ENCODE measurements at places on chromosomes 3 and 15.

- no peak for DNase-seq
Measured at GRCh38 chr3:72137865-72138861, 353.2 kb upstream of the PROK2 start.

DNA sequence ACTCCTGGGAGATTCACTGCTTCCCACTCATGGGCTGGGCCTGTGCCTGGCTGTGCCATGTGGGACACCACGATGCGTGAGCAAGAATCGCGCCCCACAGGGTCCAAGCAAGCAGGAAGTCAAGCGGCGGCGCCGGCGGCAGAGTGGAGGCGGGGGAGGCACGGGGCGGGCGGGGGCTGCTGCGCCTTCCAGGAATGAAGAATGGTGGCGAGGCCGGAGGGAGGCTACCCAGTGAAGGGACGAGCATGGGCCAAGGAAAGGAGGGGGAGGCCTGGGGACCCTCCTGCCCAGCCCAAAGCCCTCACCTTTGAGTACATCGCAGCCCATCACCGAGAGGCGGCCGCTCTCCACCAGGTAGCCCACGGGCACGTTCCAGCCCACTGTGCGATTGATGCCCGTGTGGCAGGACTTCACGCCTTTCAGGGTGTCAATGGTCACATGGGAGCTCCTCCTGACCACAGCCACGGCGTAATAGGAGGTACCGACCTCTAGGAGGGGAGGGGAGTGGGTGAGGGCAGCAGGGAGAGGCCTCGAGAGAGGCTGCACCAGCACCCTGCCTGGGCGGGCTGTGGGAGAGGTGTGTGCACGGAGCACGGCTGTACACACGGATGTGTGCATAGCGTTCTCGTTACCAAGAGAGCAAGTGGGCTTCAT lies 5.5 kb downstream of the MELTF start:
- no peak for DNase-seq

- DNase-seq: no peak
Measured at GRCh38 chr15:31207246-31207645, 105.7 kb upstream of the TRPM1 start.

- DNase-seq: no peak
Measured at GRCh38 chr3:114450008-114450596, 156.3 kb downstream of the TIGIT start.

- no peak for DNase-seq
Measured at GRCh38 chr15:33284336-33284735, 26.4 kb upstream of the RYR3 start.

- DNase-seq: peak; percentile 83
Measured at GRCh38 chr3:179551349-179552105, 11.2 kb upstream of the ACTL6A start.

GRCh38 chr3:7800006-7800780 lies 701.4 kb upstream of the LMCD1 start:
- DNase-seq: peak; percentile 28

DNA sequence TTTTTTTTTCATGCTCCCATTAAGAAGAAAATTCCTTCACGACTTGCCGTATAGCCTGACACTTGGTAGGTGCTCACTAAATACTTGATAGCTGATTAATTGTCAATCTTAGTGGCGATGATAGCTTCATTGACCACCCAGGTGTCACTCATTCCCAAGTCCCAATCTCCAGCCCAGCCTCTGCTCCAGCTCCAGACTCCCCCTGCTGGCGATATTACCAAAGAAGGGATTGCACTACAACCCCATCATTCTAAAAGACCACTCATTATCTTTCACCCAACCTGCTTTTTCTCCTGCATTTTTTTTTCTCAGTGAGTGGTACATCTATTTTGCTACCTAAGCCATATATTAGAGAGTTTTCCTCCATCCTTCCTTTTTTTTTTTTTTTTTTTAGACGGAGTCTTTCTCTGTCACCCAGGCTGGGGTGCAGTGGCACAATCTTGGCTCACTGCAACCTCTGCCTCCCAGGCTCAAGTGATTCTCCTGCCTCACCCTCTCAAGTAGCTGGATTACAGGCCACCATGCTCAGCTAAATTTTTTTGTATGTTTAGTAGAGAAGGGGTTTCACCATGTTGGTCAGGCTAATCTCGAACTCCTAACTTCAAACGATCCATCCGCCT lies 19.5 kb upstream of the COMMD2 start:
- peak; percentile 72 for DNase-seq

- no peak for DNase-seq
Measured at GRCh38 chr3:181901626-181902025, 189.9 kb downstream of the SOX2 start.

DNA sequence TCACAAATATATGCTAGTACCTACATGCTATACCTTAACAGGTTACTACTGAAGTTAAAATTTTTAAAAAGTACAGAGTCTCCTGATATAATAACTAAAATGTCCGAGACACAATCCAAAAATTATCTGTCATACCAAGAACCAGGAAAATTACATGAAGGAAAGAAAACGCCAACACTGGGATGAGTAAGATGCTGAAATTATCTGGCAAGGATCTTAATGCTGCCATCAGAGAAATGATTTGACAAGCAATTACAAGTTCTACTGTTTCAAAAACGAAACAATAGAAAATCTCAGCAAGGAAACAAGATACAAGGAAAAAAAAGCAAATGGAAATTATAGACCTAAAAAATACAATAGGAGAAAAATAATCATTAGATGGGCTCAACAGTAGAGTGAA lies 92.5 kb downstream of the UBE3A start:
- no peak for DNase-seq

DNA sequence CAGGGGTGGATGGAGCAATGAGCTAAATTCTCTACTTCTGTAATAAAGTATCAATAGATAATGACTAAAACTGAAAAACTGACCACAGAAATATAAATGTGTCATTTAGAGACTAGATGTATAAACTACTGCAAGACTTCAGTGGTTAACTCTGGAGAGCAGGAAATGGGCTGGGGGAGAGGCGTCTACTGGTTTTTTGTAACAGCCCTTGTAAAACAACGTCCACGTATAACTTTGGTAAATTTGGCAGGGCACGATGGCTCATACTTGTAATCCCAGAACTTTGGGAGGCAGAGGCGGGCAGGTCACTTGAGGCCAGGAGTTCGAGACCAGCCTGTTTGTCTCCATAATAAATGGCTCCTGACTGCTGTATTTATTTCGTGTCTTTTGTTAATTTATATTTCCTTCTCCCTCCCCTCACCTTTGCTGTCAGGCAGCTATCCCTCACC lies 12.5 kb downstream of the RAB27A start:
- no peak for DNase-seq

DNA sequence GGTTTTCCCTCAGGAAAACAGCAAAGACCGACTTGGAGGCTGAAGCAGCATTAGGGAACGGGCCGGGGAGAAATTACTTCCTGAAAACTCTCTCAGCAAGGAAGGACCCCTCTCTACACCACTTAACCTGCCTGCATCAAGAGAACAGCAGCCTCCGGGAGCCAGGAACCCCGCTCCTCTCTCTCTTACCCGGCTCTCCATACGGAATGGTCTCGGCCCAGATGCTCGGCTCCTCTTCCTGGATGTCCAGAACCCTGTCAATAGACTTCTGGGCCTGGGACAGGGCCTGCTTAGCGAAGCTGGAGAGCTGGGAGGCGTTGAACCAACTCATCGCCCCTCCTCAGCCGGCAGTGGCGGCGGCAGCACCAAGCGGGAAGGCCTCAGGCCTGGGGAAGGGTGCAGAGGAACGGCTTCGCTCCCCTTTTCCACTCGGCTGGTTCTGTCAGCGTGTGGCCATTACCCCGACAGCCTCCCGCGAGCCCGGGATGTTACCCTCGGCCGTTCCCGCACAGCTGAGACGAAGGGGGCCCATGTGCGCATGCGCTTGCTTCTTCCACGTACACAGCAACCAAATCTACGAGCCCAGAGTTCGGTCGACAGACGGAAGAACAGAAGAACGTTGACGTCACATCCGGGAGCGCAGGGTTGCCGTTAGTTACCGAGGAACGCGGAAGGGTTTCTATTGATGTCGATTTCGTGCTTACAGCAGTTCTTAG lies at the start of gene TMF1:
TMF1 (minus strand) TSS at position 578 of the 716 bp plus-strand sequence; CDS start at position 331, 247 bp downstream.
- DNase-seq: peak; percentile 99

GRCh38 chr3:55893045-55893664 lies 406.0 kb upstream of the WNT5A start:
- DNase-seq: no peak

GRCh38 chr3:190272747-190273146 lies 49.5 kb downstream of the CLDN1 start:
- DNase-seq: no peak

- DNase-seq: no peak
Measured at GRCh38 chr3:111238885-111239284, 167.3 kb downstream of the NECTIN3 start.

- peak; percentile 19 for DNase-seq
Measured at GRCh38 chr3:116048991-116049390, 396.3 kb downstream of the LSAMP start.

DNA sequence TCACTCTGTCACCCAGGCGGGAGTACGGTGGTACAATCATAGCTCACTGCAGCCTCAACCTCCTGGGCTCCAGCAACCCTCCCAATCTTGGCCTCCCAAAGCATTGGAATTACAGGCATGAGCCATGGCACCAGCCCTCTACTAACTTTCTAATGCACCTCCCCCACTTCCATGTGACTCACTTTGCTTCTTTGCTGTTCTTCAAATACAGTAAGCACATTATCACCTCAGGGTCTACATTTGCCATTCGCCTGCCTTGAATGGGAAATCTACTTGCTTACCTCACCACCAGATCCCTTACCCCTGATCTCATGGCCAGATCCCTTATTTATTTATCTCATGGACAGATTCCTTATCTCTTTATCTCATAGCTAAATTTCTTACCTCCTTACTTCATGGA lies 235.3 kb downstream of the KCNMB2 start:
- DNase-seq: no peak

GRCh38 chr15:84921121-84921520 lies 36.7 kb downstream of the SLC28A1 start:
- DNase-seq: no peak

DNA sequence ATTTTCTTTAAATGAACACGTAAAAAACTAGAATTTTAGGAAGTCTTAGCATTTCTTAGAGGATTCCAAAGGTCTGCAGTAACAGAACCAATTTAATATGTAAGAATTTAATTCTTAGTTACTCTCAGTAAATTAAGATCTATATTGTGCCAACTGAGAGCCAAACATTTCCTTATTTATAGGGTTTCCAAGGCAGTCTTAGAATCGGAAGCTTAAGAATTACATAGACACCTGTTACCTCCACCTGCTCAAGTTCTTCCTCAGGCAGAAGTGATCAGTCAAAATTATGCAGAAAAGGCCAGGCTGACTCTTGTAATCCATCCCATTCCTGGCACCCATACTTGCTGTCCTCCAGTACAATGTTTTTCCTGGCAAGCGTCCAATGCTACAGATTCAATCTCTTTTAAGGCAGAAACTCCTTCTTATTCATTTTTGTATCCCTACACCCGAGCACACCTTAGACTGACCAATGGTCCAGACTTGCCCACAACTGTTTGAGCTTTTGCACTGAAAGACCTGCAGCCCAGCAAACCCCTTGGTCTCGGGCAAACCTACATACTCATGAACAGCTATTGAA lies 64.3 kb downstream of the NCEH1 start:
- DNase-seq: peak; percentile 44

- peak; percentile 27 for DNase-seq
Measured at GRCh38 chr3:25902586-25902985, 112.7 kb downstream of the OXSM start.

DNA sequence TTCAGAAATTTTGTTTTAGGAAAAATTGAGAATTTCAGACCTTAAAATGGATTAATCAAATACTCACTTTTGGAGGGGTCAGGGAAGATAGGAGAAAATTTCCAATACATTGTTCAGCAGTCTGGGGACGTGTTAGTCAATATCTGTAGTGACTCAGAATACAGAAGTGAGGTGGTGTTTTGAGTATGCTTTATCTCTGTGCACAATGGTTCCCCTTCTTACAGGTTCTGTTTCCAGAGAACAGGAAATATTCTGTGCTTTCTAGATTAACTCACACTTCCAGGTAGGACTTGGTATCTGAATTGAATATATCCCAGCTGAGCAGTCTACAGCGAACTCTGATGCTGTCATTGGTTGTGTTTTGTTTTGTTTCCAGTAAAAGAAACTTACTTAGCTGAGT lies 30.7 kb upstream of the CCDC54 start:
- no peak for DNase-seq

GRCh38 chr3:107798381-107798780 lies 275.6 kb downstream of the BBX start:
- no peak for DNase-seq

GRCh38 chr3:155362808-155363689 lies 69.6 kb upstream of the STRIT1 start:
- no peak for DNase-seq

- DNase-seq: no peak
Measured at GRCh38 chr15:79433276-79433990, 1.3 kb downstream of the MINAR1 start.

DNA sequence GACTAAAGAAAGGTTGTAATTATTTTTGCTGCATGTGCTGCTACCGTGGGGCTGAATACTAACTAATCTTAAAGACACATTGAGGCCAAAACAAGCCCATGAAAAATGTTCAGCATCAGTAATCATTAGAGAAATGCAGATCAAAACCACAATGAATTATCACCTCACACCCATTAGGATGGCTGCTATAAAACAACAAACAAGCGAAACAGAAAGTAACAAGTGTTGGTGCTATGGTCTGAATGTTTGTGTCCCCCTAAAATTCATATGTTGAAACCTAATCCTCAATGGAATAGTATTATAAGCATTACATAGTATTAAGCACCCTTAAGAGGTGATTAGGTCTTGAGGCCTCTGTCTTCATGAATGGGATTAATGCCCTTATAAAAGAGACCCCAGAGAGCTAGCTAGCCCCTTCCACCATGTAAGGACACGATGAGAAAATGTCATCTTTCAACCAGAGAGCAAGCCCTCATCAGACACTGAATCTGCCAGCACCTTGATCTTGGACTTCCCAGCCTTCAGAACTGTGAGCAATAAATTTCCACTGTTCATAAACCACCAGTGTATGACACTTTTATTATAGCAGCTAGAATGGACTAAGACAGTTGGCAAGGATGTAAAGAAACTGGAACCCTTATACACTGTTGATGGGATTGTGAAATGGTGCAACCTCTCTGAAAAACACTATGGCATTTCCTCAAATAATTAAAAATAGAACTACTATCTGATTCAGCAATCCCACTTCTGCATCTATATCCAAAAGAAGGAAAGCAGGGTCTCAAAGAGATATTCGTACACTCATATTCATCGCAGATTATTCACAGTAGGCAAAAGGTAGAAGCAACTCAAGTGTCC lies 76.1 kb downstream of the REC114 start:
- DNase-seq: no peak

GRCh38 chr3:4600493-4600892 lies 107.3 kb downstream of the ITPR1 start:
- DNase-seq: no peak

GRCh38 chr15:66030650-66031049 lies 161.4 kb downstream of the RAB11A start:
- no peak for DNase-seq

GRCh38 chr3:58034738-58035523 lies 26.7 kb downstream of the FLNB start:
- DNase-seq: no peak
